ENCODE measurements at places on chromosomes 3 and 15.

DNA sequence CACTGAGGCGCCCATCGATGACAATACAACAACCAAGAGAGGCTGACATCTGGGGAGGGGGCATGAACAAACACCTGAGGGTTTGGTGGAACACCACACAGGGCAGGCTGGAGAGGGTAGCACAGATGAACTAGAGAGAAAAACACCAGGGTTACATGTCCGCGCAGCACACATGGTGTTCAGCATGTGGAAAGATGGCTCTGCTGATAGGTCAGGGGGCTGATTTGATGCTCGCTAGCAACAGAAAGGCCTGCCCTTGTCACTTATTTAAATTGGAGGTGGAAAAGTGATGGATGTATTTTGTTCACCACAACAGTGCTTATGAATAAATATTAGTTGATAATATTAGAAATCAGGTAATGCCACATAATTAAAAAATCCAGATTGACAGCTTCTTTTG is 67.5 kb downstream of the FRMD4B start:
- DNase-seq: no peak

DNA sequence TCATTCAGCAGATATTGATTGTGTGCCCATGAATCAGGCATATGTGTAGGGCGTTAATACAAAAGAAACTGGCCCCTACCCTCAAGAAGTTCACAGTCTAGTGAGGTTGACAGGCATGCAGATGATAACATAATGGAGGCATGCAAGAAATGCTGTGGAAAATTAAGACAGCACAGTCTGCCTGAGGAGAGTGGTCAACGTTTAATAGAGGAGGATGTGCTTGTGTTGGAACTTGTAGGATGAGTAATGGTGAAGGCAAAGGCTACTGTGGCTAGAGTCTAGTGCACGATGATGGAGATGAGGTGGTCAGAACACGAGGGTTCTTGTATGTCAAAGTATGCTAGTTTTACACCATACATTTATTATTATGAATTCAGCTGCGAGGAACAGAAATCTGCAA is 295.7 kb downstream of the SOX2 start:
- no peak for DNase-seq

DNA sequence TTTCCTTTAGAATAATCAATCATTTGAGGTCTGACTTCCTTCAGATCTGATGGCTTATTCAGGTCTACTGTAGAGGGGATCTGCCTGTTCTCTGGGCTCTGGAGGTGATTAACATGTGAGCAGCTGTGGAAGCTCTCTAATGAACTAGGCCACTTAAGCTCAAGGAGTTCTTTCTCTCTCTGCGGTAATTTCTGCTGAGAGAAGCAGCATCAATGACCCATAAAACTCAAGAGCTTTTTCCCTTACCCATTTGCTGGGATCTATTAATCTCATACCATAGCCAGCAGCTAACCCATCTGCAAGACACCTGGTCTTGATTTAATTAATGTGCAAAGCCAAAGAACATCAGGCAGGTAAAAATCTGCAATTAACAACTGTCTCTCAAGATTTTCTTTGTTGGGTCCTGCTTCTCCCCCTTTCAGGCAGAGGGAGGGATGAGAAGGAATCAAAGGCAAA is 73.2 kb upstream of the DLG1 start:
- no peak for DNase-seq

DNA sequence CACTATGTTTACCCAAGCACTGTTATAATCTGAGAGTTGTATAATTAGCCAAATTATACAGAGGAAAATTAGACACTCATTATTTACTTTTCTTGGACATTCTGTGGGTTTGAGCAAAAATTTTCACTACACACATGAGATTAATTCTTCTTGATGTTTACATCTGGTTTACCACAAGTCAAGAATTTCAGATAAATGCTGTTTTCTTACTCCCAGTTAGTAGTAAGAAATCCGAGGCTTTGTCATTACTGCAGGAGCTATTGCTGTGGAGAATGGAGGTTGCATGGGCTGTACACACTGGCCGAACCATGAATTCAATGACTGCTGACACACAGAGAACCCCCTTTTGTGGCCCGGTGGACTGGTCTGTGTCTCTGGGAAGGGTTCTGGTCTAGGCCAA is 207.7 kb upstream of the CFAP20DC start:
- DNase-seq: no peak
